ENCODE measurements at places on chromosomes 13 and 19.

DNA sequence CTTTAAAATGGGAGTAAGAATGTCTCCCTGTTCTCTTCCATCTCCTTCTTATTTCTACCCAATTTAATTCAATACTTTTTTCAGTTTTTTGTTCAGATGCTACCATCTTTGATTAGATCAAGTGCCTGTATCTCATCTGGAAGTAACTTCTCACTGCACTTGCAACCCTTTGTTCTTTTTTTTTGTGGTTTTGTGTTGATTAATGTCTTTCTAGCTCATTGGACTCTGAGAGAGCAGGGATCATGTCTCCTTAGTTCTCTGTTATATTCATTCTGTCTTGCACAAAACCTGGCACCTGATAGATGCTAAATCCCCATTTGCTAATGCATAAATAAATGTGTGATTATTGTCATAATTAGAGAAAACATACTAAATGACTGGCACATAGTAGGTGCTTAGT, 834 bp upstream of the ITGBL1 start:
- no peak for DNase-seq

GRCh38 chr13:37173214-37173613, 67.8 kb upstream of the CSNK1A1L start:
- no peak for DNase-seq

GRCh38 chr19:48879025-48879637, 6.9 kb downstream of the PPP1R15A start:
- DNase-seq = no peak

- no peak for DNase-seq
Observed at GRCh38 chr19:35987571-35987896, 7.5 kb upstream of the SDHAF1 start.

Data from NCI-H82 (cell line).